ENCODE measurements at places on chromosomes 7 and 10. TPM values are rescaled to one million over a fixed set of nuclear protein-coding genes. Genes with fewer than 3 reads are reported as not detected.

Gene CPA2
- not detected for total RNA-seq

Gene PRRT4
- not detected for total RNA-seq

Gene MMP21
- not detected for total RNA-seq

Gene AKR1D1
- total RNA-seq, result not detected

Gene HOGA1
- total RNA-seq, result 3.3 TPM

Gene SUN3
- total RNA-seq, result not detected

Gene IFIT1
- total RNA-seq, result 42.3 TPM

Gene RAPGEF5
- total RNA-seq, result 1.3 TPM

Measured in smooth muscle cell of trachea (primary cell).